Stimulated activated CD8-positive, alpha-beta memory T cell treated with anti-CD3 and anti-CD28 coated beads, Interleukin-15, amount 100 ng/mL, for 1 hour (primary cell): ENCODE measurements at places on chromosomes 7 and 10.

DNA sequence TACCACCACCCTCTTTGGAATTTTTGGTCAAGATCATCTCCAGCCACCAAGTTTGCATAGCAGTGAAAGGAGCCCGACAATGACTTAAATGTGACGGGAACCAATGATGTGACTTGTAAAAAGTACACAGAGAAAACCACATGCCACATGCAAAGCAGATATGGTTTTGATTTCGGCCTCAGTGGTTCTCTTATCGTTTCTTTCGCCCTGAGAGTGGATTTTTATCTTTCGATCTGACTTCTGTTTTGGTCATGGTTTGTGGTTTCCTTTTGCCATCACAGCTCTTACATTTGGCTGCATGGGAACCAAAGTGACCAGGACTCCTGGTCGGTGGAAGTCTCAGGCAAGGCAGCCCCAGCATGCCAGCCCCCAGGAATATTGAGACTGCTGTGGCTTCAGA is 31.5 kb downstream of the TCF7L2 start:
- no peak for DNase-seq

DNA sequence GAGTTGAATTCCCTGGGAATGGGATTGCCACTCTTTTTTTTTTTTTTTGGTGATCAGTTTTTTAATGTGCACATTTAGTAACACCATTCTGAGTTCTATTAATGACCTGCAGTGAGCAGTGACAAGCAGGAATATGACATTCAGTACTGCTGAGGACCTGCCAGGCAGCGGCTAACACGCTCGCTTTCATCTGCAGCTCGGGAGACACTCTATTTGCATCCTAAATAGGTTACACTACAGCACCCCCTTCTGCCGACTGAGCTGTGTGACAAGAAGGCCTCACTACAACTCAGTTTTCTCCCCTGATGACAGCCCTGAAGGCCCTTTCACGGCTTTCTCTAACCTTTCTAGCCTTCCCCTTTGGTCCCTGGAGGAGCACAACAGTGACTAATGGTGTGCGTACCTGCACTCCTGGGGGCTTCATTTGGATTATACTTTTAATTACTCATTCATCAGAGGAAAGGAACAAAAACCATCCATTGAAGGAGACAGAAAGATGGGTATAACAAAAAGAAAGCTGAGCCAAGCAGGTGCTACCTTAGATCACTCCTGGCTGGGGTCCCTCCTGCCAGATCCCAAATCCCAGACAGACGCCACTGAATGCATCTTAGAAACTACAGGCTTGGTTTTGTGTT is 872.4 kb downstream of the LRMDA start:
- no peak for DNase-seq

DNA sequence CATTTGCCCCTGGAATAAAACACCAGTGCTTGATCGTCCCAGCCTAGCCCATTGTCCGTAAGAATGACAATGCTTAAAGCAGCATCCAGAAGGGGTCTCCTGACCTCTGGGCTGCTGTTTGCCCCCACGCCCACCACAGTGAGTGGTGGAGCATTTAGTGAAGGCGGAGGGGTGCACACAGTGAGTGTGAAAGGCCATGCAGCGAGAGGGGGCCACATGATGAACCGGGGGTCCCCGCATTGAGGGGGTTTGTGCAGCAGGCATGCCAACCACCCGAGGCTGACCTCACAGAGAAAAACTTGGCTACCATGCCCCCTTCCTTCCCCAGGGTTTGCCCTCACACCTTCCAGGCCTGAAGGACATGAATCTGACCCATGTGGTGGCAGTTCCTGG is 28.4 kb downstream of the CPXM2 start:
- DNase-seq = no peak

GRCh38 chr7:98085674-98086073 is 21.0 kb upstream of the LMTK2 start:
- no peak for DNase-seq

DNA sequence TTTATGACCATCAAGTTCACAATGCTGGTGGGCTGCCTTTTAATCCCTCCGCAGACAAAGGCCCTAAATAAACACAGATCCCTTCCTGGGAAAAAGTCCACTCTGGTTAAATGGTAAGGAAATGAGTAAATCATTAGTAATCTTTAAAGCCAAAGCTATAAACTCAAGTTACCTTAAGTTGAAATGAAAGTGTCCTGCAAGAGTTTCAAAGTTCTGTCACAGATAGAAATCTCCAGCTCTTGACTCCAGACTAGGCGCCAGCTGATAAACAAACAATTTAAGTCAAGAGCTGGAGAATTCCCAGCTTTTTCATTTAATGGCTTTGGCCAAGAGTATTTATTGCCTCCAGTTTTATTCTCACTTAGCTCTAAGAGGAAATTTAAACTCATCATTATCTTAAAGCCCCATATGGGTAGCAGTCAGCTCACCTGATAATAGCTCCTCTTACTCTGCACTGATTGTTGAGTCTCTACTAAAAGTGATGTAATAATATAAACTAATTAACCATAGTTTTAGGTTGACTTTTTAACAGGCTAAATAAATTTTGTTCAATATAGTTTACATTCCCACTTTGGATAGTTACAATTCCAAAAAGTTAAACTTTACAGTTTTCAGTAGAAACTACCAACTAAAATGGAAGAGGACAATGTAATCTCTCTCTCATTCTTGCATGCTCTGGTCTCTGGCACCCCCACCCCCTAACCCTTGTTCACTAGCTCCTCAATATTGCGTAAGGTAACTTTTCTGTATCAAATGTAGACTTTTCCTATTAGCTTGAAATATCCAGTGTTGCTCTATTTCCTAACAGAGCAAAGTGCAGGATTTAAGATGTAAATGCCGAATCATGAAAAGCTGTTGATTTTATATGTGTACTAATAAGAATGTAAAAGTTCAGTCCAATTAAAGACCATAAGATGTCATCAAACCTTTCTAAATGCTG is 56.1 kb downstream of the HIBADH start:
- no peak for DNase-seq

DNA sequence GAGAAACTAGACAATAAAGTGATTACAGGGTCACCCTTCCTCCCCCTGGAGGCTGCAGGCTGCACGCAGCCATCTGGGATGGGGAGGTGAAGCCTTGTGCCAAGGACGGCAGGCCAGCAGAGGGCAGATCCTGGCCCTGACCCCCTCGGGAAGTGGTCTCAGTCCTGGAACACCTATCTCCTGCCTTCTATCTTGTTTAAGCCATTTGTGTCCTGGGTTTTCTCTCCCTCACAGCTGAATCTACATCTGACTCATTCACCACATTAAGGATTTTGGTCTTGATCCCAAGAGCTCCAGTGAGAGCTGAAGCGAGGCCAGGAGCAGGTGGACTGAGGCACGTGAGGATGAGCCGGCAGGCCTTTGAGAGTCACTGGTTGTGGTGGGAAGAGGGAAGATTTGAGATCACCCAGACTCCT is 16.4 kb upstream of the PARP12 start:
- DNase-seq = no peak

DNA sequence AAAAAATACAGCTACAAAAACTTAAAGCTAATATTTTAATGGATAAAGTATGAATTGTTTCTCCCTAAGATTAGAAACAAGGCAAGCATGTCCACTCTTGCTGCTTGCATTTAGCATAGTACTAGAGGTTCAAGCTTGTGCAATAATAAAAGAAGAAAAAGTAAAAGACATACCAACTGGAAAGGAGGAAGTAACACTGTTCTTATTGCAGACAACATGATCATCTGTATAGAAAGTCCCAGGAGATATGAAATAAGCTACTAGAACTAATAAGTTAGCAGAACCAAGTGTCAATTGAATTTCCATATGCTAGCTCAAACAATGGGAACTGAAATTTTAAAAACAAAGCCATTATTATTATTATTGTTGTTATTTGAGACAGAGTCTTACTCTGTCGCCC is 20.0 kb upstream of the RABGEF1 start:
- no peak for DNase-seq

- no peak for DNase-seq
Observed at GRCh38 chr10:115879372-115880089, 393.5 kb downstream of the GFRA1 start.

- no peak for DNase-seq
Observed at GRCh38 chr10:59079386-59080226, 96.8 kb upstream of the PHYHIPL start.

- DNase-seq = no peak
Observed at GRCh38 chr7:92200791-92201190, 21.8 kb upstream of the LRRD1 start.

GRCh38 chr10:48672596-48673265 is 11.9 kb upstream of the WDFY4 start:
- DNase-seq = no peak

- DNase-seq = peak; percentile 41
Observed at GRCh38 chr10:124650820-124651401, 93.3 kb downstream of the FAM53B start.

DNA sequence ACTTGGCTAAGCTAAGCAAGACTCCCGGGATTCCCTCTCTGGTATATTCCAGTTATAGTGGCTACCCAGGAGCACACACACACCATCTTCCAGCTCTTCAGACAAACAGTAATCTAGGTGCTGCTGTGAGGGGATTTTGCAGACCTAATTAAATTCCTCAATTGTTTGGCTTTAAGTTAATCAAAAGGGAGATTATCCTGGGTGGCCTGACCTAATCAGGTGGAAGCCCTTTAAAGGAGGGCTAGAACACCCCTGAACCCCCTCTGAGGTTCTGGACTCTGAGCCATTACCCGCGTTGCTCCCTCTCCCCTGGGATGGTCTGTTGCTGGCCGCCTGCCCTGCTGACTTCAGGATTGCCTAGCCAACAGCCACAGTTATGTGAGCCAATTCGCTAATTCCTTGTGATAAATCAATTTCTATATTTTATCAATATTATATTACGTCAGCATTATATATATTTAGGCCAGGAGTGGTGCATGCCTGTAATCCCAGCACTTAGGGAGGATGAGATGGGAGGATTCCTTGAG is 6.4 kb downstream of the SFXN2 start:
- DNase-seq = no peak

DNA sequence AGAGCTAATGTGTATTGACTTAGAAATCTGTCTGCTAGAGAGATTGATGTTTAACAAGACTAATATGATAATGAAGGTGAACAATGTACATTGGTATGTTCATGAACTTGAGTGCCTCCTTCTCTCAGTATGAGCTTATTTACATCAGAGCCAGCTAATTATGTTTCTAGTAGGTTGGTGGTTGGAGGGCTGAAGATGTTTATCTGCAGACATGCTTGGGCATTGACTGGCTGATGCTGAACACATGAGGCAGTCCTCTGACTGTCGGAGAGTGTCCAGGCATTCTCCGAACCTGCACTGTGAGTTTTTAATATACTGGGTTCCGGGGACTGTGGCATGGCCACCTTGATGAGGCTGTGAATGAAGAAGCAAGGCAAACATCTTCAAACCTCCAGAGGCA is 47.5 kb downstream of the BMPER start:
- no peak for DNase-seq

DNA sequence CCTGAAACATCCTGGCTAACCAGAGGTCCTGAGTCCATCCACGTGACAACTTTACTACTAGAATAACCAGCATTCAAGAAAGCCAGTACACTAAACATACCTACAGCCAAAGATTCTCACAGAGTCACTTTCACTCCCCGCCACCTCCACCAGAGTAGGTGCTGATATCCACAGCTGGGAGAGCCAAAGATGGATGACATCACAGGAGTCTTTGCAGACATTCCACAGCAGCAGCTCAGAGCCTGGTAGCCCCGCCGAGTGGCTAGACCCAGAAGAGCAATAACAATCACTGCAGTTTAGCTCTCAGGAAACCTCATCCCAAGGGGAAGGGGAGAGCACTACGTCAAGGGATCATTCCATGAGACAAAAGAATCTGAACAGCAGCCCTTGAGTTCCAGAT is 13.5 kb upstream of the ADAM22 start:
- DNase-seq = no peak

DNA sequence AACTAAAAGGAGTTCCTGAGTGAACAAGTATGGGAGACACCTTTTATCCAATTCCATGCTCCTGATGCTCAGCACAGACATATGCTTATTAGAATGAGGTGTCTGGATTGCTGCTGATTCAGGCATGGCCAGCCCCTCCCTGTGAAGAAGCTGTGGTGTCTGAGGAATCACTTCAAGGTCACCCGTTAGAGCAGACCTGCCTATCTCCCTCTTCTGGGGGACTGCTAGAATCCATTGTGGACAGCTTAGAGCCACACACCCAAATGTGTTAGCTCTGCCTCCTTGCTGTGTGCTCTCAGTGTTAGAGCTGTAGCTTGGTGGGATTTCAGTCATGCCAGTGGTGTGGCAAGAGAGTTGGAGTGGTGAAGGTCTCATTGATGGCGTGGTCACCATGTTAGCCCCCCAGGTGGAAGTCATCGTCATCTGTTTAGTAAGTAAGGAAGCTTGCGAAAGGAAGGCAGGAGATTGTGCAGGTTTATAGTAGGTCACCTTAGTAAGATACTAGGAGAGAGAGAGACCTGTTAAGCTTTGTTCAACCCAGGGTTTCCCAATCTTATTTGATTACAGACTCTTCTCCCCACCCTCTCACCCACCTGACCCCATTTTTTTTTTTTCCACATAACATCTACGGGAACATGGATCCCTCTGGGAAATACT is 12.8 kb downstream of the PRXL2A start:
- DNase-seq = no peak

GRCh38 chr10:113736576-113736975 is 14.9 kb upstream of the PLEKHS1 start:
- DNase-seq = no peak

DNA sequence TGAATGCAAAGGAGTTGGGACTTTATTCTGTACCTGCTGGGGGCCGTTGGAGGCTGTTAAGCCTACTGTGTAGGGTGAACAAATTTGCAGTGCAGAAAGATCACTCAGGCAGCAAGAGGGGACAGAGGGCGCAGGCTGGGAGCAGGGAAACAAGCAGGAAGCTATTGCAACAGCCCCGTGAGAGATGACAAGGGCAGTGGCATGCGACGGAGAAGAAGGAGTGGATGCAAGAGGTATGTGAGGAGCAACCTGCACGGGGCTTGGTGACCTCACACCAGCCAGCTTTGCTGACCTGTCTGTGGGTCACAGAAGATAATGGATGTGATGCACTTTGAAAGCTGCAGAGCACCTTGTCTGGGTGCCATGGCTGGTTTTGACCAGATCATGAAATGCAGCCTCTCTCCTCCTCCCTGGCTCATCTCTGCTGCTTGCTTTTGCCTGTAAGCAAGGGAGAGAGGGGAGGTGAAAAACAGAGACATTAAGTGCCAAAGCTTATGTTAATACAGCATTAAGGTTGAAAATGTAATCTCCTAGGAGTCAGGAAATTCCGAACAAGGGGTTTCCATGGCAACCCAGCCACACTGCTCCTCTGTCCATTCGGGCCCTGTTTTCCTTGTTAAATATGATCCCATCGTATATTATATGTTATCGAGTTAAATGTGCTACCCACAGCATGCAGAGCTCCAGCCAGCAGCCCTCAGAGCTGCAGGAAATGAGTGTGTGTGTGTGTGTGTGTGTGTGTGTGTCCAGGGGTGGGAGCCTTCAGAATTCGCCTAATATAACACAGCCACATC is 314.3 kb upstream of the ZMIZ1 start:
- DNase-seq = no peak
